ENCODE measurements at places on chromosomes 1 and 21.
A peak's percentile ranks its signal among the peaks of the same experiment; 100 is the strongest.

DNA sequence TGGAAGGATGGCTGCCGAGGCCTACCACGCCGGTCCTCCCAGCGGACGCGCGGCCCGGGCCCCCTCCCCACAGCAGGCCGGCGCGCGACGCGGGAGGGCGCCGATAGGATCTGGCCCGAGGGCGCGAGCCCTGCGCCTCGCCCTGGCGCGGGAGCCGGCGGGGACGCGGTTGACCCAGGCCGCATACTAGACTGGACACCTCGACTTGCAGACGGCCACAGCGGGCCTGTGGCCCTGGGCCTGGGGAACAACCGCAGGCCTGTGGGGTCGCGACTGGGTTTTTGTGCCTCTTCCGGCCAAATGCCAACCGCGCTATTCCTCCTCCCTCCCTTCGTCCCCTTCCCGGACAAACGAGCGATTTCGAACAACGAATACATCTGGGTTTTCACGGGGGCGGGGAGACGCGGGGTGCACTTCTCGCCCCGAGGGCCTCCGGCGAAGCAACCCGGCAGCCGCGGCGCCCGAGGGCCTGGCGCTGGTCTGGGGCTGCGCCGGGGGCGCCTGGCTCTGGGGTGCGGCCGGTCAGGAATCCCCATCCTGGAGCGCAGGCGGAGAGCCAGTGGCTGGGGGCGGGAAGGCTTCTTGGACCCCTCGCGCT lies 2.4 kb downstream of the NHLH2 start:
- DNase-seq, result no peak

DNA sequence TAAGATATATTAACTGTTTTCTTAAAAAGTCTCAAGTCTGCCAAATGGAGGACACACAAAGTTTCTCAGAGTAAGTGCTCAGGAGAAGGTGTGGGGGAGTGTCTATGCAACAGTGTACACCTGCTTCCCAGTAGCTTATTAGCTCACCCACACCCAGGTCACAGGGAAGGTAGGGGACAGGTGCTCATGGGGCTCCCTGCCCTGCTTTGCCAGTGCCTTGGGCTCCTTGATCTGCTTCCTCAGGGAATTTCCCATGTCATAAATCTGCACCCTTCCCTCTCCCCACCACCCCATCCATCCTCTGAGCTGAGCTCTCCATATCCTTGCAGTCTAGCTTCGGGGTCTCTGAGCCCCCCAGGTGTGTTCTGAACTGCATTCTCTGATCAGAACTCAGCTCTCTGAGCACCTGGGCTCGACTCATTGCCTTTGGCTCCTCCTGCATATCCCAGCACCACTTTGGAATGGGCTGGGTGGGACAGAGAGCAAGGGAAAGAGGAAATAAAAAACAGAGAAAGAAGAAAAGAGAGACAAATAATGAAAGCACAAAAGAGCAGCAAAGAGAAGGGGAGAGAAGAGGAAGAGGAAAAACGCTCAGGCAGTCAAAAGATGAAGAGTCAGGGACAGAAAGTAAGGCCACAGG lies 87.0 kb upstream of the ATP1B1 start:
- no peak for DNase-seq

- no peak for DNase-seq
These were observed 8.8 kb downstream of the TINAGL1 start for GRCh38 chr1:31584869-31585735.

- DNase-seq, result no peak
These were observed 234.0 kb downstream of the NPHP4 start for GRCh38 chr1:5758000-5758858.

DNA sequence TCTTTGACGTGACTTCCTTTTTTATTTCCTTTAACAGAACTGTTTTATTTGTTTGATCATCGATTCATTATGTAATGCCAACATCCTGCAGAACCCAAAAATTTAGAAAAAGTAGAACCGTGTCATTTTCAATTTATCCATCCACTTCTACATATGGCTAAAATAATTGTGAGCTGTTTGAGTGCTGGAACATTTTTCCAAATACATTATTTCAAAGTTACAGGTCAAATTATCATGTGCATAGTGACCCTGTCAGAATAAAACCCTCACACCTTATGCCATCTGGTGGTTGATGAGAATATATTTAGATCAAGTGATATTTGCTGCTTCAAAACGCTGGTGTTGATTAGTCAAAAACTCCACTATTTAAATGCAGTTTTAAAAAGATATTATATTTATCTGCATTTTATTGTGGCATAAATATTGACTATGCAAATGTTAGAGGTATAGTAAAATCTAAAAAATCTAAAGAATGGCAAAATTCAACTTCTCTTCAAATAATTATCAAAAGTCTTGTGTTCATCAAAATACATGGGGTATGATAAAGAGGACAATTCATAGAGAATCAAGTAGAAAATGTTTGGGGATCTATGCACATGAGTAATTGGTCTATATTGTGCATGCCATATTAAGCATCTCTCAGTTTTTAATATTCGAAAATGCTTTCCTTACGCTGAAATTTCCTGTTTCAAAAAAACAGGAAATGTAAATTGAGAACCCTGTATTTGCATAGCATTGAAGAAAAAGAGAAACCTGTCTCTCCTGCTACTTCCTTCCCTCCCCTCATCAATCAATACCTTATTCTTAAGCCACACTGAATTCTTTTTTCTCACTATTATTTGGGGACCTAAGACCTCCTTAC lies 39.7 kb downstream of the UBE2U start:
- DNase-seq, result peak; percentile 21

- no peak for DNase-seq
These were observed 22.4 kb downstream of the LPAR3 start for GRCh38 chr1:84870591-84870990.

DNA sequence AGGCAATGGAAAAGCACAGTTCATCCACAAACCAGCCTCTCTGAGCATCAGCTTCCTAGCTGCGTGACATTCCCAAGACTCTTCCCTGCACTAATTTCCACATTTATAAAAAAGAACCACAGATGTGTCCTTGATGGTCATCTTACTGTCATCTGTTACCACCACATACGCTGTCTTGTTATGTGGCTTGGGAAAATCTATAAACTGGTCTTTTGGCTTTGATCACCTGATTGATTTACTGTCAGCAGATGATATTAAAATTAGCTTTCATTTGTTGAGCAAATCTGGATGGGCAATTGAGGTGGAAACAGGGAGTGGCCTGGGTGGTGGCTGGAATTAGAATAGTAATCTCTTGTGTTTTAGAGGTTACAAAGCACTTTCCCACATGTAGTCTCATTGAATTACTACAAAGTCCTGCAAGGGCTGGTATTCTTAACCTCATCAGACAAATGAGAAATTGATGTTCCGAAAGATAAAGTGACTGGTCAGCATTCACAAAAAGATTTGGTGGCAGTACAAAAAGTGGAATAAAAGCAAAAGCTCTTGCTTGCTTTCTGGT lies 231.7 kb upstream of the SGIP1 start:
- no peak for DNase-seq

DNA sequence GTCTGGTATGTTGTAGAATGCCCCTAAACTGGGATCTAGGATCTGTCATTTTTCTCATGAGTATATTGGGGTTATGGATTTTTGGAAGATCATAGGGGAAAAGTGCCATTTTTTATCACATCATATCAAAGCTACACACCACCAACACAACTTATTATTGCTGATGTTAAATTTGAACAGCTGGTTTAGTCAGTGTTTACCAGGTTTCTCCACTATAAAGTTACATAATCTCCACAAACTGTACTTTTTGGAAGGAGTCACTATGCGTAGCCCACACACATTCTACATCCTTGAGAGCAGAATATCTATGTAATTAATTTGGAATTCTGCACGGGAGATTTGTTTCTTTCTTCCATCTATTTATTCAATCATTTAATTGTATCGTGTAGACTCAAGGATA lies 35.2 kb downstream of the RC3H1 start:
- DNase-seq, result no peak

DNA sequence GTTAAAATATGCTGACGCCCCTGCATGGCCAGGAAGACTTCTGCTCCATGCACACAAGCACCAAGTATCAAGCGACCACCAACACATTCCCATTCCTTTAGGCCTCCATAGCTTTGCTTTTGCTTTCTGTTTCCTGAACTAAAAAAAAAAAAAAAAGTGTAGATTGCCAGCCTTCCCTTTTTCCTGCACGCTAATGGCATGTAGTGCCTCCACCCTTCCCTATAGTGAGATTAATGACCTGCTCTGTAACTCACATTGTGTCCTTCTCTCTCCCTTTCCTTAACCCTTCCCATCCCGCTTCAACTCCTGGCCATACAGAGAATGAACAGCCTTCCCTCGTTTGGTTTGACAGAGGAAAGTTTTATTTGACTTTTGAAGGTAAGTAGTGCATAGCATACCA lies 57.1 kb upstream of the DYNLT5 start:
- DNase-seq, result no peak

- no peak for DNase-seq
These were observed 77.9 kb upstream of the KCNJ15 start for GRCh38 chr21:38178653-38179470.

GRCh38 chr1:63960326-63960725 lies 186.5 kb downstream of the ROR1 start:
- no peak for DNase-seq

GRCh38 chr1:36076979-36077573 lies 6.8 kb upstream of the TEKT2 start:
- DNase-seq, result no peak

- no peak for DNase-seq
These were observed 37.5 kb downstream of the TPR start for GRCh38 chr1:186337554-186337953.

- peak; percentile 32 for DNase-seq
These were observed 48.2 kb upstream of the IRF2BP2 start for GRCh38 chr1:234658138-234658537.

- no peak for DNase-seq
These were observed 465.2 kb downstream of the USP25 start for GRCh38 chr21:16194788-16195537.

GRCh38 chr1:4091996-4092395 lies 191.9 kb upstream of the C1orf174 start:
- DNase-seq, result no peak

- DNase-seq, result peak; percentile 4
These were observed 511.0 kb upstream of the CAMK1G start for GRCh38 chr1:209072481-209072880.

DNA sequence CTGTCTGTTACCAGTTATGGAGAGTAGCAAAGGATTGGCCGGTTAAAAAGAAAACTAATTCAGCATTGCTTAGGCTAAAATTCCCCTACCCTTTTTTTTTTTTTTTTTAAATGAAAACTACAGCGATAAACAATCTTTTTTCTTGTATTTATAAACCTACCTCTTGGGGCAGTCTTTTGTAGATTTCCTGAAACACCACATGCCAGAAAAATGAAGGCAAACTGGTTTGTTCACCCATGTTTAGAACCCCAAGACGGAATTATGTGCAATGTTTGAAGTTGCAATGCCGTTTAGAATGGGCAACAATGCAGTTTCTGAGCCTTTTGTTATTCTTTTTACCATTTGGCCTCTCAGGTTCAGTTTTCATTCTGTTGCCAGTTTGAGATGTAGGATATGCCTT lies 59.1 kb downstream of the PRDM2 start:
- DNase-seq, result no peak

DNA sequence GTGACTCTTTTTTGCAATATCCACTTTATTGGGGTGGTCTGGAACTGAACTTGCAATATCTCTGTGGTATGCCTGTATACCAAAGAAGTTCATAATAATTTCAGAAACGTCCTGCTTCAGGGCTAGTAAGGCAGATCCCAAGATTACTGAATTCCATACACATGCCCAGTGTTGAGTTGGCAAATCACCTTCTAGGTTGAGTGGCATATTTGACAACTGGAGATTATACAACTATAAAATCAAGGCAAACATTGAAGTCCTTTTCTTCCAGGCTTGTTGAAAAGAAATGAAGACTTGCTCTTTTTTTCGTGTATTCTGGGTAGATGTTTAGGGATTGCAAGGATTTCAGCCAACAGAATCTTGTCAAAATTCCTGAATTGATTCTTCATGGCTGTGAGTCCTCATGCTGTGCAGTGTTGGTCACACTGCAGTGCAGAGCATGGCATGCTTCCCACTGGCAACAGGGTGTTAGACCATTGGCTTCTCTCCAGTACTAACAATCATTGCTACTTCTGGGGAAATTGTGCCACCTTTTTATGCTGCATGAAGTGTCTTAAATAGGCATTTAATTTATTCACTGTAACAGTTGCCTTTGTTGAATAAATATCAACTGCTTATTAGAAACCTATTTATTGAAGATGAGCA lies 367.1 kb upstream of the ADGRL4 start:
- DNase-seq, result no peak

GRCh38 chr1:159944623-159945455 lies 574 bp downstream of the IGSF9 start:
- DNase-seq, result no peak

- peak; percentile 42 for DNase-seq
These were observed 7.1 kb upstream of the GPR61 start for GRCh38 chr1:109532365-109533136.

- no peak for DNase-seq
These were observed 43.6 kb upstream of the SYNC start for GRCh38 chr1:32746130-32746529.

DNA sequence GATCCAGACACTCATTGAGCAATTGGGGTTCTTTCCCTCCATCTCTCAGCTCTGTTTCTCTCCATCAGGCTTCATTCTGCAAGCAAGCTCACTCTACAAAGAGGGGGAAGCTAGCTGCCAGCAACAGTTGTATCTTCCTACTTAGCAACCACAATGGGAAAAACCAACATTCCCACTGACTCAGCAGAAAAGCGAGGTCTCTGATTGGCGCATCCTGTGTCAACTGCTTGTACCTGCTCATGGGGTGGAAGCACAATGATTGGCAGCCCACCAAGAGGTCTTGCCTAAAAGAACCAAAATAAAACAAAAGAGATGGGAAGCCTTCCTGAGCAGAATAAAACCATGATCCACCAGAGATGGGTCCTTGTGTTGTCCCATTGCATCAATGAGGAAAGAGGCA lies 4.0 kb upstream of the CDA start:
- DNase-seq, result no peak

DNA sequence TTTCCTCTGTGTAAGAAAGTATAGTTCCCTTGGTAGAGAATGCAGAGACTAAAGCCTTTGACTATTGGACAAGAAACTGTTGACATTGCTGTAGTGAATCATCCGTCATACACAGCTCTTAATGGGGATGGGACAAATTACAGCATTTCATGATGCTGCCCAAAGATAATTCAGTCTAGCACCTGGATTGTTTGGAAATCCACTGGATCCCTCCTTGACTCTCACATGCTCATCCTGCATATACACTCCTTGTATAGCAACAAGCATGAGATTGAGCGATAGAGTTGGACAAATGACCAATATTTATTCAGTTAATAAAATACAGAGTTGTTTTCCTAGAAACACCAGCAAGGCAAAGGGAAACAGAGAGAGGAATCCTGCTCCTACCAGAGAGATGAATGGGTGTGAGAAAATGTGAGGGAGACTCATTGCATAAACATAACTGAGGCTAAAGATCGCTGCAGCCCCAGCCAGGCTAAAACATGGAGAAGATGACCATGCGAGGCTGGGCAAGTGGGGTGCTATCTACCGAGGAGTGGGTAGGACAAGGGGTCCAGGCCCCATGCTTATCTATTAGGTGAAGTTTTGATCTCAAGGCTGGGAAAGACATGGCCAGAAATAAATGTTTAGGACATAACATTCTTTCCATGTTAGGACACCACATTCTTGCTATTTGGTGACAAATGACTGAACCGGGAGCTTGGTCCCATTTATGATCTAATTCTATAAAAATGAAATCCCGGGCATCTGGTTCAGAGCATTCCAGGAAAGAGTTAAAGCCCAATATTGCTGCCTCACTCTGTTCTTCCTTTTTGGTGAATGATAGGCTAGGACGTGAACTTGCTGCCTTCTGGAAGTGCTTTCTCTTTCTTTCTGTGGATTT lies 153.2 kb downstream of the TGFB2 start:
- DNase-seq, result no peak

Data from fibroblast of skin of left quadriceps (primary cell).